ENCODE measurements at places on chromosomes 3 and 15.

GRCh38 chr3:40226636-40227035 is 82.9 kb upstream of the EIF1B start:
- no peak for DNase-seq

DNA sequence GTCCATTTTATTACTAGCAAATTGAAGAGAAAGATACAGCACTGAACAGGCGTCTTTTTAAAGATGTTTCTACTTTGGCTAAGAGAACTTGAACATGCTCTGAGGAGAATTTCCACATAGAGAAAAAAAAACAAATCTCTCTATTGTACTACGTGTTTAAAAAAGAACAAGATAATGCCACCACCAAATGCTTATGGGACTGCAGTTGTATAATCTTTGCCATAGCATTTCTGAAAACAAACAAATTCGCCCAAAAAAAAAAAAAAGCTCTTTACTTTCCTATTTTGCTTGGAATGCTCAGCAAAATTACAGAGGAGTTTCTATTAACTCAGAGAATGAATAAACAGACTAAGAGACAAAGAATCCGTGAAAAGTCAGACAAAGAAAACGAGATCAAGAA is 114.2 kb downstream of the CNTN3 start:
- DNase-seq, result peak; percentile 14

DNA sequence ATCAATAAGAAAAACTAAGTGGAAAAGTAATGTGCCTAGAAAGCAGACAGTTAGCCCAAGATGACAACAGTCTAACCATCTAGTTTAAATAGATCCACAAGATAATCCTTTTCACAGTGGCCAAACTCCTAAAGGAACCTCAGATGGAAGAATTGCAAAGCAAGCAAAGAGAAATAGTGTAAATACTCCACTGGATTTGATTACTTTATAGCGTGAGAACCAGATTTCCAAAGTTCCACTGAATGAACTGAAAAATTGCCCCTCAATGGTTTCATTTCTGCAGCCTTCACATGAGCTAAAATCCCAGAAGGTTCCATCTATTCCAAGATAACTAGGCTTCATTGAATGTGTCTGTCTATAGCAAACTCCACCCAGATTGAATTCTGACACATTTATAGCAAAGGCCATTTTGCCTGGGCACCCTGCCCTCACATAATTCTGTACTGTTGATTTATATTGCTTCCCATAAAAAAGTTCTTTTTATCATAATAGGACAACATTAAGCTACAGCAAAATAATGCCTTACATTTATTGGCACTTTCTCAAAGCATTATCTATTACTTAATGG is 129.7 kb upstream of the THBS1 start:
- no peak for DNase-seq

GRCh38 chr3:127799476-127800222 is 22.7 kb downstream of the MGLL start:
- peak; percentile 90 for DNase-seq

DNA sequence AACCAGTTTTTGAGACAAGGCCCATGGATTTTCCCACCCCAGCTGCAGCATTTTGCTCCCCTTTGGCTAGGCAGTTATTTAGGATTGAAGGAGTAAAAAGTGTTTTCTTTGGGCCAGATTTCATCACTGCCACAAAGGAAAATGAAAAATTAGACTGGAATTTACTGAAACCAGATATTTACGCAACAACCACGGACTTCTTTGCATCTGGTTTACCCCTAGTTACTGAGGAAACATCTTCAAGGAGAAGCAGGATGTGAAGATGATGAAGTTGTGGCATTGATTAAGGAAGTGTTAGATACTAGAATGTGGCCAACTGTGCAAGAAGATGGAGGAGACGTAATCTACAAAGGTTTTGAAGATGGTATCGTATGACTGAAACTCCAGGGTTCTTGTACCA is 165.2 kb upstream of the MYRIP start:
- DNase-seq, result peak; percentile 74

GRCh38 chr3:104519068-104519467 is 847.6 kb upstream of the ALCAM start:
- DNase-seq, result no peak

GRCh38 chr3:46706771-46707582 is 5.8 kb downstream of the TMIE start:
- DNase-seq, result no peak

DNA sequence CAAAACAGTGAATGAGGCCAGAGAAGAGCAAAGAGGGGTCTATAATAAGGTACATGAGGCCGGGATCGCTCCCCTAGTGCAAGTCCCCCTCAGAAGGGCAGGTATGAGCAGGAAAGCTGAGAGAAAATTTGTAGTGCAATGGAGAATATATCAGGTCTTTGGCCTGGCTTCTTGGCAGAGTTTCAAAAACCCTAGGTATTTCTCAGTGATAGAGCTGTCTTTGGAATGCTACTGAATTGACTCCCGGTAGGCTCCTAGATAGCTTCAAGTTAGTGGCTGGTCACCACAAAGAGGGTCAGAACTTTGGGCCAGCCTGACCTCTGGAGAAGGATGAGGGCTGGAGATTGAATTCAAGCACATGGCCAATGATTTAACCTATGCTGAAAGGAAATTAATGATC is 30.6 kb upstream of the OXTR start:
- no peak for DNase-seq

DNA sequence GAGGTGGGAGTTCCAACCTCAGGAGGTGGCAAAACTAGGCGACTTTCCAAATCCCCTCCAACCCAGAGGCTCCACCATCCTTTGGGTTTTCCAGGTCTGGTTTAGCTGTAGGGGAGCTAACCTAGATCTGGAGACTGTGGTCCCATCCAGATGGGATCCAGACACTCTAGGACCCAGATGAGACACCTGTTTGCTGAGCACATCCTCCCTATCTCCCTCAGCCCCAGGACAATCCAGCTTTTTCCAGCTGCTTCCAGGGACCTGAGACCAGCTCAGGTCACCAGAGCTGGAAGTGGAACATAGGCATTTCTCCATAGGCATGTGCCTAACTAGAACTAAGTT is 18.2 kb downstream of the CRTAP start:
- DNase-seq, result no peak

GRCh38 chr3:159892171-159892795 is 96.4 kb upstream of the IL12A start:
- DNase-seq, result no peak

GRCh38 chr15:57149196-57149595 is 227.1 kb upstream of the CGNL1 start:
- peak; percentile 12 for DNase-seq

DNA sequence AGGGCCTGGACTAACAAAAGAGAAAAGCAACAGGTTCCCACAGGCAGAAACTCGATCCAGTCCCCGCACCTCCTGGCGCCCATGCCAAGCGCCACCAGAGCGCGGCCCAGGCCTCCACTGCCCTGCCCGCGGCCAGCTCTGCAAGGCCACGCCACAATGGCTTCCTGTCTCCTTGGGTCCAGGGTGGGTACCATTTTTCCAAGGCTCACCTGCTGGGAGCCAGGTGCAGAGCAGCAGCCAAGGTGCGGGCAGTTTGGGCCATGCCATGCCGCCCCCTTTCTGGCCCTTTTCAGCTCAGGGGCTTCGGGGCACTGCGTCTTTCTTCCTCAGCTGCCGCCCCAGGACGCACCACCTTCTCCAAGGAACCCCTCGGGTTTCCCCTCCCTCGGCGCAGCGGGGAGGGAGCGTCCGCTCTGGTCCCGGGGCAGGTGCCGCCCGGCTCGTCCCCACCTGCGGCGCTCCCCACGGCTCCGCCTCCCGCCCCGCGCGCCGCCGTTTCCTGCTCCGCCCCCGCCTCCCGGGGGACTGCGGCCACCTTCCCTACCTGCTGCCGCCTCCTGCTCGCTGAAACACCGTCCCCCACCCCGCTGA is at the start of gene ILDR1:
Gene ILDR1, minus strand, starts transcription at position 437 of the 591 bp plus-strand sequence. Its CDS starts 170 bp downstream, at position 267.
- no peak for DNase-seq

DNA sequence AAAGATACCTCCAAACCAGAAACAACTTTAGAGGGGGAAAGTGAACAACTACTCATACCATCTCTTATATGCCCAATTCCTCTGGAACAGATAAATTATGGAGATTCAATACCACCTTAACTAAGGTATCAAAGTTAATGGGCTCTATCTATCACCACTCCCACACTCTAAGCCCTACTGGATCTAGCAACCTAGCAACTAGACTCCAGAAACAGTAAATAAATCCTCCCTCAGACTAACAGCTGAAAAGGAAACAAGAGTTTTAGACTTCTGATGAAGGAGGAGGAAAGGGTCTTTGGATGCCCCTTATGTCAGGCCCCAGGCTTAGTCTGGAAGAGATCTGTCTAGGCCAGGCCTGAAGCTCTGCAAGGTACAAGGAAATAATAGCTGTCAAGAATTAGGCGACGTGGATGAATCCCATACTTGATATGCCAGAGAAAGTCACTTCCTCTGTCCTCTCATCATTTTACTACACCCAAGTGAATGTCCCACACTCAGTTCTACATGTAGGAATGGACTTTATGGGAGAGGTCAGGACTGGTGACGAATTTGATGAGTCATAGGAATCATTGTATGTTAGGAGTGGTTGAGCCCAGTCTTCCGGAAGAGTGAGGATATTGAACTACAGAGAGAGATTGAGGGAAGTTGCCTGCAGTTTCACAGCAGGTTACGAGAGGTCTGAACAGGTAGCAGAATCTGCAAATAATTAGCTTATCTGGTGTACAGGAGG is 113.8 kb downstream of the AKAP13 start:
- DNase-seq, result peak; percentile 94

DNA sequence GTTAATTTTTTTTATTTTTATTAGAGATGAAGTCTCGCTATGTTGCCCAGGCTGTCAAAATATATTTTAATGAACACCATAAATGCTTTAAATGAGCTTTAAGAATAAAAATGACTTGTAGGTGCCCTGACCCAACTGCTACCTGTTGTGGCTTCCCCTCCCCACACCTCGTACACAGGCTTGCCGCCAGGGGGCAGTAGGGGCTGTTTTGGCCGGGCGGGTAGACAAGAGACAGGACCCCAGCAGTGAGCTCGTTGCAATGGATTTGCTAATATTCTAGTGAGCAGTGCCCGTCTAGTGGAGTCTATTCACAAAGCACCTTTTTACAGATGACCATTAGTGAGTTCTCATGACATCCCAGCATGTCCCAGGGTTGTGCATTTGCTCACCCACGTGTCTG is 418.1 kb downstream of the OCA2 start:
- no peak for DNase-seq

- peak; percentile 84 for DNase-seq
Measured at GRCh38 chr3:187264021-187264420, 27.5 kb downstream of the MASP1 start.

DNA sequence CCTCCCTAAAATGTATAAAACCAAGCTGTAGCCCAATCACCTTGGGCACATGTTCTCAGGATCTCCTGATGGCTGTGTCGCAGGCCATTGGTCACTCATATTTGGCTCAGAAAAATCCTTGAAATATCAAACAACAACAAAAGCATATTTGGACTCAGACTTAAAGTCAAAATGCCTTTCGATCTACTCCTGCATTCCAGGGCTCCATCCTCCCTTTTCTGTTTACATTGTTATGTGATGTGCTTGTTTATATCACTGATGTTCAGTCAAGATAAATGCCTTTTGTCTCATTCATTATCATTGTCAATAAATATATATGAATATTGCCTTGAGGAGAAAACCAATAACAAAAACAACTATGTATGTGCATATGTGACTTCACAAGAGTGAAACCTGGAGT is 31.7 kb downstream of the HGD start:
- peak; percentile 51 for DNase-seq

DNA sequence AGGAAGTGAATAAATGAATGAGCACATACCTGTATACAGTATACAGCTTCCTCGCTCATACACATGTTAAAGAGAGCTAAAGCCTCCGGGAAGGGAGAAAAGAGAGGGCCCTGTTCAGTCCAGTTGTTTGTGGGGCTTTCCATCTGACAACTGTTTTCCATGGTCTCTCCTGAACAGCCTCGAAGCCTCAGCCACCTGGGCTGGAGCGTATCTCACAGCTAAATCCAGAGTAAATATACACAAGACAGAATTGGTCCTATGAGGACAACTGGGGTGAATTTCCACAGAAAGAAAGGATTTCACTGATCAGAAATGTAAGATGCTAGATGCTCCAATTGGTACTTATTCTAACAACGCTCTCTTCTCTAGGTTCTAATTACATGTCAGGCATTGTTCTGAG is 103.5 kb downstream of the LIPC start:
- no peak for DNase-seq

GRCh38 chr3:100413613-100414012 is 12.3 kb downstream of the LNP1 start:
- DNase-seq, result no peak

- no peak for DNase-seq
Measured at GRCh38 chr3:53221827-53222182, 34.0 kb downstream of the TKT start.

- peak; percentile 12 for DNase-seq
Measured at GRCh38 chr3:70531063-70531657, 218.7 kb upstream of the MDFIC2 start.

DNA sequence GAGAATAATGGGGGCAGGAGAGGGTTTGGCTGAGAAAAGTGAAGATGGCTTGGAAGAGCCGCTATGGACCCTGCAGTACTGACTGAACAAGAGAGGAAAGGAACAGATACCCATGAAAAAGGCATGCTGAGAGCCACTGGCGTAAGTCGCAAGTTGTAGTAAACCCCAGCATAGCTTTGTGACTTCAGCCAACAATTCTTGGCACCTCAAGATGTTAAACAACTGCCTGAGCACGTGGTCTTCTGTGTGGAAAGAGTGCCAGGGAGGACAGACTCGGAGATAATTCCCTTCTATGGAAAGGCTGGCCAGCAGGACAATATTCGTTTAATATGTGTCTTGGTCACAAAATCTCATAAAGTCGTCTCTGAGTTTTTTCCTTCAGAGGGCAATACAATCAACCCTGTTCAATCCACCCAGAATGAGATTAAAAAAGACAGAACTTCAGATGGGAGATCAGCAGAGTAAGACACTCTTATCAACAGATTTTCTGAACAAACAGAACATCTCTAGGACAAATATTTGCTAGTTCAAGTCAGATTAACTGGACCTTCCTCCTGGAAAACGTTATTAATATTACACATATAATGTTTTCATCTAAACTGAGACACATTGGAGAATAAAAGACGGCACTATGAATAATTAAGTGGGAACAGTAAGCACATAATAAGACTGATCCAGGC is 49.2 kb downstream of the NEK10 start:
- DNase-seq, result no peak

All from HFFc6 (cell line).